ENCODE measurements at places on chromosomes 6 and 20.

DNA sequence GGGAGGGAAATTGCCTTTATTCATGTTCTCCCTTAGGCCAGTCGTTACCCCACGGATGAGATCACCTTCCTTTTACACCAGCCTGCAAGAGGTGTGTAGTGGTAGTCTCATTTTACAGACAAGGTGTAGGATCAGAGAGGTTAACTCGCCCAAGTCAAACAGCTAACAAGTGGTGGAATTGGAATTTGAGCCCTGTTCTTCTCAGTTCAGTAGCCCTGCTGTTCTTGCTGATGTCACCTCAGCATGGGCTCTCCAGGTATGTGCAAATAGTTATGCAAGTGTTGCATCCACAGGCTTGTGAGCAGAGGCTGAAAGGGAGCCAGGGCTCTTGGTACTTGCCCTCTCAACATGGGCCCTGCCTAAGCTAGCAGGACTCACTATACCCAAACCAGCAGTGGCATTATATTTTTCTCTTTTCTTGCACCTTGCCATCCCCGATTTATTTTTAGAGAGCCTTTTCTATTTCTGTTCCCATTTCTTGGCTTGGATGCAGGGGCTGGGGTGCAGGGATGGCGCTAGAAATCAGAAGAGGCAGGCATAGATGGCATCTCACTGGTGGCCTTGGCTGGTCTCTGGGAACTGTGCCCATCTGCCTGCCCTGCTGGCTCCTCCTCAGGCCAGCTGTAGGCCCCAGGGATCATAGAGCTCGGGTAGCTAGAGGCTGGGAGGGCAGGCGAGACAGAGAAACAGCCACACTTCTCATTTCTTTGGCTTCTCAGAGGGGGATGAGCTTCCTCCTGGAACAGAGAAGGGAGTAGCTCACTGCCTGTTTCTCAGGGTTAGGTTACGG lies 18.2 kb downstream of the PPARD start:
- DNase-seq = no peak

GRCh38 chr6:160595838-160596832 lies 67.9 kb downstream of the LPA start:
- no peak for DNase-seq

DNA sequence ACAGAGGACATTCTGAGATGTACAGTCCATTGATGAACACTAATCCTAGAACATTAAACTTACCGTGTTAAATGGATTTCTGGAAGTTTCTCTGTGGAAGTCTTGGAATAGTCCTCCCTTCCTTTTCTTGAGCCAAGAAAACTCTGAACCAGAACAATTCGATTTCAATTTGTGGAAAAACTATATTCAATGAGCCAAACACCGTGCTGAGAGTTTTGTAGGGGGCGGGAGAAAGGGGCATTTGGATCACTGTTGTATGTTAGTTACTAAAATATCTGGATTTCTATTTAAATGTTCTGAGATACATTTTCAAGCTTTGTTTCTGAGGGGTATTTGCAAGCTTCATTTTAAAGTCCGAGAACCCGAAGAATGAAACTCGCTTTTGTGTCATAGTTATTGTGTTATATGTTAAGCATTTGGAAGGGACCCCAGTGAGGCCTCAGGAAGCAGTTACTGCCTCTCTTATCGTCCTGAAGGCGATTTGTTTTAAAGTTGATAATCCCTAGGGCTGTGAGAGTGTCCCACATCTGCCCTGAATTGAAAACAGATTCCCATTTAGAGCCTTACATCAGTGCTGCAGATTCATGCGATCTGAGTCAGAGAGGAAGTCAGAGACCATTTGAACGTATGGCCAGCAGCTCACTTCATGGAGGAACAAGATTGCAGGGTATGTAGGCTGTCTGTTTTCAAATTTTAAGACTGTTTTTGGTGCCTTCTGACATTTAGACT lies 70.8 kb upstream of the SASH1 start:
- DNase-seq = no peak

DNA sequence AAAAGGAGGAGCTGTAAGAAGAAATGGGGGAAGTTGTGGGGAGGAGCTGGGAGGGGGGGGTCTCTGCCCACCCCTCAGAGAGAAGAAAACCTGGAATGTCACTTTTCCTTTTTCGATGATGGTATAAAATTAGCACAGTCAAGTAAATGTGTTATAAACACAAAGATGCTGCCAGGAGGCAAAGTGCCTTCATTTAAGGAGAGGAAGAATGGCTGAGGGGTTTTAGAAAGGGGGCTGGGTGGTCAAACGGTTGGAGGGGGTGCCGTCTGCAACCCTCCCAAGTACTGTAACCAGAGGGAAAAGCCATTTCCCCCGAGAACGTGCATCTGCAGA lies 25.0 kb downstream of the PMEPA1 start:
- no peak for DNase-seq

GRCh38 chr20:32558526-32558925 lies 26.6 kb downstream of the NOL4L start:
- DNase-seq = no peak

DNA sequence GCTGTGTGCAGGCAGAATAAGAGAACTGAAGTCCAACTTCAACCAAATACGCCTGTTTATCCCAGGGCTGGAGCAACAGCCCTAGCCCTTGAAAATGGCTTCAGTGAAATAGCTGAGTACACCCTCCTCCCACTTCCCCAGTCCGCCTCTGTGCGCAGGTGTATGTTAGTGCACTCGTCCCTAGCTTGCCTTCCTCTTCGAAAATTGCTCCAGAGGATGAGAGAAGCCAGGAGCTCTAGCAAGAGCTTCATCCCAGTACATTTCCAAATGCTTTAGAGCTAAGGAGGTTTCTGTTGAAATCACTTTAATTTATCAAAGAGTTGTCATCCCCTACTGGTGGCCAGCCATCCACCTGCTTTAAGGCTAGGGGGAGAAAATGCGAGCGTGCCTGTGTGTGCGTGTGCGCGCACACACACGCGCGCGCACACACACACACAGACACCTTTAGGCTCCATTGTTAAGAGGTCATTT lies 5.4 kb upstream of the POU3F2 start:
- no peak for DNase-seq

DNA sequence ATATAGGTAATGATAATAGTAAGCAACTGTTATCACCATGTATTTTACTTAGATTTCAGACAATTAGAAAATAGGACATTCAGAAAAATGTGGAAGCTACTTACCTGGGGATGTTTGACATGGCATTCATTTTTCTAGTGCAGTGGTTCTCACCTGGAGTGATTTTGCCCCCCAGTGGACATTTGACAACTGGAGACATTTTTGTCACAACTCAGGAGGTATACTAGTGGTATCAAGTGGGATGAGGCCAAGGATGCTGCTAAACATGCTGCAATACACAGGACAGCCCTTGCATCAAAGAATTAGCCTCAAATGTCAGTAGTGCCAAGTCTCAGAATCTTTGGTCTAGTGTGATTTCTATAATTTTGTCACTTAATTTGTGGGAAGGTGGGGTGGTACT lies 36.1 kb downstream of the NUS1 start:
- DNase-seq = no peak

DNA sequence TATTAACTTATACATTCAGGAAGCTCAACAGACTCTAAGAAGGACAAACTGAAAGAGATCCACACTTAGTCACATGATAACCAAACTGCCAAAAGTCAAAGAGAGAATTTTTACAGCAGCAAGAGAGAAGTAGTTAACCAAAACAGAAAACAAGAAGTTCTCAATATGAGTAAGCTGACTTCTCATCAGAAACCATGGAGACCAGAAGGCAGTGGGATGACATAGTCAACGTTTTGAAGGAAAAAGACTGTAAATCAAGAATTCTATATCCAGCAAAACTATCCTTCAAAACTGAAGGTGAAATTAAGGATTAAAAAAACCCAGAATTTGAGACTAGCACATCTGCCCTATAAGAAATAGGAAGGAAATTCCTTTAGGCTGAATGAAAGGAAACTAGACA lies 60.4 kb downstream of the COL19A1 start:
- DNase-seq = no peak

- no peak for DNase-seq
These were observed 1192.3 kb upstream of the GJE1 start for GRCh38 chr6:140940251-140940925.

GRCh38 chr20:16350465-16350864 lies 222.8 kb downstream of the KIF16B start:
- no peak for DNase-seq

- DNase-seq = no peak
These were observed 27.5 kb downstream of the ORC3 start for GRCh38 chr6:87617405-87617804.

GRCh38 chr6:152173321-152173720 lies 365.8 kb downstream of the ESR1 start:
- no peak for DNase-seq

- DNase-seq = no peak
These were observed 867 bp upstream of the AKAP7 start for GRCh38 chr6:131134220-131134979.

DNA sequence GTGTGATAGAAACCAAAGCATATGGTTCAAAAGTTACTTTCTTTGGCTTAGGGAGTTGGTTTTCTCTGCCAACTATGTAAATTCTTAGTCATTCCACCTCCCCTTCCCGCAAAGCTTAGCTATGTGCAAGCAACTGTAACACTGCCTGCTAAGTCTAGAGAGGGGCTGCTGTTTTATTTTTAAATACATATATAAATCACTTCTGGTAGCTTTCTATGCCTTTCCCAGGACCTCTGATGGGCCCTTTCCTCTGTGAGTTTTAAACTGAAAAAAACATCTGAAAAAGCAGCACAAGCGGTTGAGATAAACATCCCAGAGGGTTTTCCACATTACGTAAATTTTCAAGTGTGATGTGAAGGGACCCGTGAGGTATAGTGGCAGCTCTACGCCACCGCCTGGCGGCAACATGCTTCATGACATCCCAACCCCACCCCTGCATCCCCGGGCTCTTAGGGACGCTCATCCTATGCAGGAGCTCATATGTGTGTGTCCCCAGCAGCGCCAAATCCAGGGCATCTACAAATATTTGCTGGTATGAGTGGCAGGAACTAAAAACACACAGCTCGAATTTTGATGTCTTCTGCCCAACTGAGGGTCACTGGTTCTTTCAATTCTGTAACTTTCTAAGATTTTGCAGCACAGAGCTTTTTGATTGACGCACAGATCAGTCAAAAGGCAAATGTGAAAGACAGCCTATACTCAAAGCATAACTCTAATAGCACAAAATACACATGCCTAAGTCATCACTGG lies 12.7 kb downstream of the SAYSD1 start:
- DNase-seq = no peak

- DNase-seq = no peak
These were observed 464.5 kb upstream of the NRSN1 start for GRCh38 chr6:23661549-23661948.

GRCh38 chr20:59042151-59042795 lies at the start of gene PRELID3B:
Gene PRELID3B (minus strand): TSS chr20:59042786. CDS start chr20:59042730, 56 bp downstream.
- no peak for DNase-seq

GRCh38 chr20:48729538-48729937 lies 98.3 kb downstream of the PREX1 start:
- no peak for DNase-seq

DNA sequence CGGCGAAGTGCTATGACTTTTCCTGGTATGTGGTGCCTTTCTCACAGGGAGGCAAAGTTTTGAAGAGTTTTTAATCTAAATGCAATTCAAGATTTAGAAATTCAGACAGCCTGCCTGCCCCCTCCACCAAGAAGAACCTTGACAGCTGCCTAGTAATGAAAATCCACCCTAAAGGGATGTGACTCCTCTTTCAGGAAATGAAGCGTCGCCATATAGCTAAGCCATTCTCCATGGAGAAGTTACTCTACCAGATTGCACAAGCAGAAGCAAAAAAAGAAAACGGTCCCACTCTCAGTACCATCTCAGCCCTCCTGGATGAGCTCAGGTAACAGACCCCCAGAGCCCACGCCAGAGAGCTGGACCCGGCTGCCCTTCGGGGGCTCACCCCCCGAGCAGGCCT lies 150.1 kb downstream of the DTNBP1 start:
- DNase-seq = no peak

DNA sequence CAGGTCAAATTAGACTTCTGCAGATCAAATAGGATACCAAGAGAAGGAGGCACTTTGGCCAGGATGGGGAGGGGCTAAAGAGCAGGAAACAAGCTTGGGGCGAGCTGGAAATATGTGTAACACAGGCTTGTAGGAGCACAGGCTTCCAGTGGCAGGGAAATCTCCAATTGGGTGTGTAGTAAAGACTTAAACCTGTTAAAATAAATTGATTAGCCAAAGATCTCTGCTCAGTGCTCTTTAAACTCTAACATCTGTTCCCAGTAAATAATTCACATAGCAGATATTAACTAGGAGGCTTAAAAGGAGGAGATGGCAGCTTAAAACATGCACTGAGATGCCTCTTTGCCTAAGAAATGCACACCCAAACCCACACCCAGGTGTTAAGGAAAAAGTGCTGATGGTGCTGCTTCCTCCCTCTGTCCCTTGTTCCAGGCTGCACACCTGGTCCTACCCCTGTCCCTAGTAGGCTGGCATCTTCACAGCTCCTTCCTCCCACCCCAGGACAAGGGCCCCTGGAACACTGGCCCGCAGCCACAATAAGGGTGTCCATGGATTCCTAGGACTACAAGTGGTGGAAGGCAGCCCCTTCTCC lies 93.5 kb upstream of the MLN start:
- DNase-seq = no peak

- DNase-seq = no peak
These were observed 26.0 kb upstream of the PCMTD2 start for GRCh38 chr20:64229507-64230061.

- DNase-seq = peak; percentile 30
These were observed 2.8 kb upstream of the FANCE start for GRCh38 chr6:35449287-35449881.

DNA sequence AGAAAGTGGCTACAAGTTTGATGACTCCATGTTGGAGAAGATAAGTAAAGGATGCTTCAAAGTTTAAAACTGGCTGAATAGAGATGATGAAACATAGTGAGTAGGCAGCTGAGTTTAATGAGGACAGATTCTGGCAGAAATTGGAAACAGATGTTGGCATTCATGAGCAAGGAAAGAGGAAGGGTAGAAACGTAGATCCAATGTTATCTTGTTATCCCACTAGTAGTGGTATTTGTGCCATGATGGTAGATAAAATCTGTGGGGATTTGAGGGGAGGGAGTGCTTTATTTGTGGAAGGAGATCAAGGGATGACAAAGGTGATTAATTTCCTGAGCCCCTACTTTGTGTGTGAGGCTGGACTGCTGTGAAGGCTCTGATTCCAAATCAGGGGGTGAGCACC lies 69.5 kb downstream of the MRAP2 start:
- no peak for DNase-seq

DNA sequence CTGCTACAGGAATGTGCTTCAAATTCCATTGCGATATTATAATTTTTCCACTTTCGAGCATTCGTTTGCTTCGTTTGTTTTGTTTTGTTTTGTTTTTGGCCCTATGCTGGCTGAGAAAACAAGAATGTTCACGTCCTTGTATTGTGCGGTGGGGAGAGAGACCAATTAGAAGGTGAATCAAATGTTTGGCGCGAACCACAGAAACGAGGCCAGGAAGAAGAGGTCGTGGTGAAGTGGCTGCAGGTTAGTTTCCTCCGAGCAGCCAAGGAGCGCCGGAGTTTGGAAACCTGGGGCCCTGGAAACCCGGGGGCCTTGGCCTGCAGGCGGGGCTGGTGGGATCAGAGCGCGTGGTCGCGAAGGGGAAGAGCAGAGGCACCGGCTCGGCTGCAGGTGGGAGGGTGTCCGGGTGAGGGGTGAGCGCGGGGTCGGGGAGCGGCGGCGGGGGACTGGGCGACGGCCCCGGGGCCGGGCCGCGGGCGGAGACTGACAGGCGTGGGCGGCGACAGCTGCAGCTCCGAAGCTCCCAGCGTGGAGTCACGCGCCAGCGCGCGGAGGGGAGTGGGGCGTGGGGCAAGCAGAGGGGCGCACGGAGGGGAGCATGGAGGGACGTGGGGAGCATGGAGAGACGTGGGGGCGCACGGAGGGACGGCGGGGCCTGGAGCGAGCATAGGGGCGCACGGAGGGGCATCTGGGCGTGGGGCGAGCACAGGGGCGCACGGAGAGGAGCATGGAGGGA lies 141.5 kb upstream of the PDE10A start:
- no peak for DNase-seq
